Sigmoid colon (tissue), 7 donors: ENCODE measurements at places on chromosomes 5 and 9. TPM values are rescaled to one million over a fixed set of nuclear protein-coding genes. Genes with fewer than 3 reads are reported as not detected.

Gene DIPK1B
- total RNA-seq, result 18.3 TPM

Gene ADAMTSL1
- total RNA-seq, result 10.7 TPM

- no peak for DNase-seq
These were observed 75.3 kb downstream of the TJP2 start for GRCh38 chr9:69249337-69249736.

GRCh38 chr5:168215646-168216045 is 75.8 kb upstream of the WWC1 start:
- DNase-seq, result no peak

DNA sequence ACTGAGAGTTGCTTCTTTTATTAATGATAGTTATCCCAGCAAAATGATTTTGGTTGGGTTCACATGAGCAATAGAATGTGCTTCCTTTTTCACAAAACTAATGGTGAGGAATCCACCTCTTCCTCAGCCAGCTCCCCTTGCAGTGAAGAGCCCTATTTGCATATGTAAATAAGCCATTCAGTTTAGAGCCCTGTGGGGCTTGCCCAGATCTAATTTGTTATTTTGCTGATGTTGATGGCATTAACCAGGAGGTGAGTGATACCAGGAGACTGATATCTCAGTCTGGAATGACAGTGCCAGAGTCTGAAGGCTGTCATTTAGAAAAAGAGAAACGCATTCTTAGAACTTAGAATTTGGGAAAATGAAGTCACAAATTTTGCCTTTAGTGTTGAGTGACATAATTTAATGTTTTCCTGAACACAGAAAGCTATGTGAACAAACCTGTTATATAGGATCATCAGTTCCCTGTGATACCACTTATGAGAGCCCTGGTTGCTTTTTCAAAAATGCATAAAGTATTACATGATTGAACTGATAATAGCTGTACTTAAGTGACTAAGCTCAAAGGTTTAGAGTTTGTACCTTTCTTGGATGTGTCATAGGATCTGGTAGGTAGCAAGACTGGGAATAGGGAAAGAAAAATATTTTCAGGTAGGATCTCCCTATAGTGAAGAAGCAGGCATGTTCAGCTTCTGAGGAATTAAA is 271.6 kb downstream of the MAST4 start:
- no peak for DNase-seq
